ENCODE measurements at places on chromosomes 5 and 9.

DNA sequence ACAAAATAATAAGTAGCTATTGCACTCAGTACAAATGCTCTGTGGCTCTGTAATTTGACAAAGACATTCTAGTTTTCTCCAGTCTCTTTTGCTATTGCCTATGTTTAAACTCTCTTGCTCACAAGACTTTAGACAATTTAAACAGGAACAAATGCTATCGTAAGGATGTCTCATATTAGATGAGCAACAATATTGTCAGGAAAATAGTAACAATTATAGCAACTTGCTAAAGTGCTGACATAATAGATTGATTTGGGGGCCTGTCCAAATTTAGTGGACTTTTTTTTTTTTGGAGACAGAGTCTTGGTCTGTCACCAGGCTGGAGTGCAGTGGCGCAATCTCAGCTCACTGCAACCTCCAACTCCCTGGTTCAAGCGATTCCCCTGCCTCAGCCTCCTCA is 11.8 kb downstream of the KIF2A start:
- DNase-seq, result no peak

DNA sequence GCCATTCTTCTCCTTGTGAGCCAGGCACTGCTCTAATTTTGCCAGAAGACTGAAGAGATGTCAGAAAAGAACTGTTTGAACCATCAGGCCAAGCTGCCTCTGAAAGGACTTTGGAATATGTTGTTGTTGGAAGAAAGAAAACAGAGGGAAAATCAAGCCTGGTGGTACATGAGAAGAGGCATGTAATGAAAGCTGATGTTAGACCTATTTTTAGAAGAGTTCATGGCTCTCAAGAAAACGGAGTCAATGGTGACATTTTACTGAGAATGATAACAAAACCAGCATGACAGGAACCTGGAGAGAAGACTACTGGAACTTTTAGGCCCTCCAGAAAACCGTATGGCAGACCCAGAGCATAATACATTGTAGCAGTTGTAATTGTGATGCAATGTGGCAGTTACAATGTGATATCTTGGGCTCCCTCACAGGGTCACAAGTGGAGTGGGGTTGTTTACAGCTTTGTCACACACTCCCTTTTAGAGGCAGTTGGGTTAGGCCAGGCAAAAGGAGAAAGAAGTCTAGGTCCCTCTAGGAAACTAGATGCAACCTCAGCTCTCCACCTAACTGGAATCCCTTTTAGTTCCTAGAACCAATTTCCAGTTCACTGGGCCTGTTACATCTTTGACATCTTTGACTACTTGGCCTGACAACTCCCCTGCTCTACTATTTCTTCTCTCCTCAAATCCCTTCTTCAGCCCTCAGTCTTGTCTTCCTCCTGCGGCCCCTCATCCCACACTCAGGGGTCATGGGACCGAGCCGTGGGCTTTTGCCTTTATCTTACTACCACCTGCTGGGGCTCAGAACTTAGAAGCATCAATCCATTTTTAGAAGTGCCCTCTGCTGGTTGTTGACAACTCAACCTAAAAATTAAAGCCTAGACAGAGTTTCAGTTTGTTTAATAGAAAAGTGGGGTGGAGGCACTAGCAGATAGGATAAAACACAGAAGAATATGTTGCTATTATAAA is 61.2 kb upstream of the JAK2 start:
- peak; percentile 37 for DNase-seq

DNA sequence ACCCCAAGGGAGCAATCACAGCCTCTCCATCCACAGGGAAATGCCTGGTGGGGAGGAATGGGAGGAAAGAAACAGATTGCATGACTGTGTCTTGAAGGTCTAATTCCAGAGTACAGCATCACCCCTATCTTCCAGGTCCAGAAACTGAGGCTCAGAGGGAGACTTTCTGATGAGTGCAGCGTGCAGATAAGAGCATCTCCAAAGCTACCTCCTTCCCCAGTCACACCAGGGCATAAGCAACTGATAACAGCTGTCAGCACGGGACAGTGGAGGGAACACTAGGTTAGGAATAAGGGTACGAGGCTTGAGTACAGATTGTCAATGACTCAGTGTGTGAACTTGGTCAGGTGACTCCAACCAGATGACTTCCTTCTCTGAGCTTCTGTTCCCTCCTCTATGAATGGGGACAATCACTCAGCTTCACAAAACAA is 126.9 kb downstream of the KCNIP1 start:
- DNase-seq, result no peak

DNA sequence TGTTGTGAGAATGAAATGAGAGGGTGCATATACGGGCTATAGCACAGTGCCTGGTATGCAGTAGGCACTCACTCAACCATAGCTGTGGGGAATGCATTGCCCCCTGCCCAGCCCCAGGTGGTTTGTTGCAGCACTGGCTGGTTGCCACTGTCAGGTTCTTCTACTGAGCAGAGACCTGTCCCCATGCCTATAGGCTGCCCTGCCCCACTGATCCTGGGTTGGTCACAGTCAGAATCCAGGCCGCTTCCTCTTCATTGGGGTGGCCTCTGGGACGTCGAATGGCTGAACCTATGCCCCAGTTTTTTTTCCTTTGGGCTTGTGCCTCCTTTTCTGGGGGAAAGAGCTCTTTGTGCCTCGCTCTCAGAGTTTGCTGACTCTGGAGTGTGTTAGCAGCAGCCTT is 74.6 kb downstream of the RGS3 start:
- no peak for DNase-seq

DNA sequence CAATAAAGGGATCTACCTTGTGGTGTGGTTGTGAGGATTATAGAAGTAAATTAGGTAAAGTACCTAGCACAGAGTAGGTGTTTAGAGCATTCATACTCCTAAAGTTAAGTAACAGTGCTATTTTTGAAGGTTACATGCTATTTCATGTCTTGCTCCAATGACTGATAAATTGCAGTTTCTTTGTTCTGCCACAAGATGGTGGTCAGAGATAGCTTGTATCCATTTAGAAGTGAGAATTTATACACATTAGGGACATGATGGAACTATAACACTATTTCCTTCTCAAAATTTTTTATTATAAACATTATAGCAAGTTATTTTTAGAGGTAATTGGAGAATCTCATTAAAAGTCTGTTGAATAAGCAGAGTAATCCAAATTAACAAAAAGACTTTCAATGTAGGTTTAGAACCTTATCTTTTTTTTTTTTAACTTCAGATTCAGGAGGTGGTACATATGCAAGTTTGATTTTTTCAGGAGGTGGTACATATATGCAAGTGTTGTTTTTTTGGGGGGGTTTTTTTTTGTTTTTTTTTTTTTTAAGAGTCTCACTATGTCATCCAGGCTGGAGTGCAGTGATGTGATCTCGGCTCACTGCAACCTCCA is 17.1 kb downstream of the MTREX start:
- DNase-seq, result no peak

DNA sequence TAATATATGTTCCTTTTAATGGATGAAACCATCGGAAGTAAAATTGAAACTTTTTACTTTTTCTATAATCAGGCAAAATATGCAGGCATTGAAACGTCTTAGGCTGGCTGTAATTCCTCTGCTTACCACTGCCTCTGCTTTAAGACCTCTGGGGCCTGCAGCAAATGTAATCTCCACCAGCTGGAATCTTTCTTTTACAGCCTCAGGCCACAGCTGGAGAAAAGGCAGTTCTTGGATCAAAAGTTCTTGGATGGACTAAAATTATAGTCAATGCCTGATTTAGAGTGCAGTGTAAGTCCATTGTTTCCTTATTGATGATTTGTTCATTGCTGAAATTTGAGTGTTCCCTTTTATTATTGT is 396.7 kb downstream of the KCTD16 start:
- DNase-seq, result no peak

- DNase-seq, result no peak
These were observed 609.5 kb upstream of the RGMB start for GRCh38 chr5:98163796-98164493.
